Peyer's patch (tissue), 4 donors: ENCODE measurements at places on chromosomes 3 and 15. TPM values are rescaled to one million over a fixed set of nuclear protein-coding genes. Genes with fewer than 3 reads are reported as not detected.
A peak's percentile ranks its signal among the peaks of the same experiment; 100 is the strongest.

The ATP13A4 gene
- 1.1 TPM for total RNA-seq

GRCh38 chr3:195543500-195544229, 540 bp upstream of the PPP1R2 start:
- peaks cover 6% of the 10 kb centered on the region for H3K4me1 ChIP-seq
- no peaks in the 10 kb centered on the region for H3K27me3 ChIP-seq
- peak overlapping the region; percentile 81 for H3K4me3 ChIP-seq
- no peaks in the 10 kb centered on the region for H3K36me3 ChIP-seq
- H3K27ac ChIP-seq = peak overlapping the region; percentile 91

DNA sequence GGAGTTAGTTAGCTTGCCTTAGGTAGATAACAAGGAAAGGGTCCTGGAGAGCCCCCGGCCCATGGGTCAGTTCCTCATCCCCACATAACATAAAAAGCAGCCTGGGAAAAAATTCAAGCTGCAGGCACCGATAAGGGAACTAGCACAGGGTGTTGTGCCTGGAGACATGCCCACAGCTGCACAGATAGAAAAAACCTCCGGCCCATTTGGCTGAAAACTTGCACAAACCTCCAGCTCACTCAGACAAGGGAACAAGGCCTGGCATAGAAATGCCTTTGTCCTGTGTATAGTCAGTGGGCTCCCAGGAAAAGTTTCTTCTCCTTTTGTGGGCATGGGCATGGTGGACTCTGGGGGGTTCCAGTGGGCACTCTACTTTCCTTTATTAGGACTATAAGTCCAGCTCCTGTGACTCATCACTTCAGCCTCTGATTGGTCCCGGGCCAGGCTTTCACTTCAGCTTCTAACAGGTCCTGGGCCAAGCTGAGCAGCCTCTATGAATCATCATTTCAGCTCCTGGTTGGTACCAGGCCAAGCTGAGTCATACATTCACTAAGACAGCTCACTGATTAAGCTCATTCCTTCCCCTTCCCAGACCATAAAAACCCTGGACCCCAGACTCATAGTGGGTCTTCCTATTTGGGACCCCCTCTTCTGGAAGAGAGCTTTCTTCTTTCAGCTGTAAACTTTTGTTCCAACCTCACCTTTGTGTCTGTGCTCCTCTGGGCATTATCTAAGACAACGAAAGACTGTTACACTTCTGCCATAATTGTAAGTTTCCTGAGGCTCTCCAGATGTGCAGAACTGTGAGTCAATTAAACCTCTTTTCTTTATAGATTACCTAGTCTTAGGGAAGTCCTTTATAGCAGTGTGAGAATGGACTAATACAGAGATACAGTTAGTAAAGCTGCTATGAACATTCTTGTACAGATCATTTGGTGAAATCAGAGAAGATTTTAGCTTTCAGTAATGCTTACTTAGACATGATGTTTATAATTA, 348.0 kb upstream of the DPPA4 start:
- H3K4me1 ChIP-seq = no peaks in the 10 kb centered on the region
- H3K4me3 ChIP-seq = no peak overlapping the region
- peak overlapping the region; percentile 4 for H3K27ac ChIP-seq
- H3K27me3 ChIP-seq = no peaks in the 10 kb centered on the region

GRCh38 chr3:146702237-146702636, 97.1 kb upstream of the PLSCR5 start:
- H3K4me3 ChIP-seq = no peak overlapping the region
- no peaks in the 10 kb centered on the region for H3K4me1 ChIP-seq
- no peaks in the 10 kb centered on the region for H3K27me3 ChIP-seq
- H3K27ac ChIP-seq = no peak overlapping the region

- no peaks in the 10 kb centered on the region for H3K36me3 ChIP-seq
- H3K4me3 ChIP-seq = no peak overlapping the region
- DNase-seq = no peak
- no peak overlapping the region for H3K27ac ChIP-seq
- H3K27me3 ChIP-seq = no peaks in the 10 kb centered on the region
These were observed 33.3 kb upstream of the TUBGCP5 start for GRCh38 chr15:23072633-23073032.

GRCh38 chr3:189288348-189289235, 116.8 kb downstream of the TPRG1 start:
- H3K27me3 ChIP-seq = no peaks in the 10 kb centered on the region
- H3K4me3 ChIP-seq = no peak overlapping the region
- DNase-seq = no peak
- H3K4me1 ChIP-seq = no peaks in the 10 kb centered on the region

The GOLGA8K gene
- not detected for total RNA-seq

DNA sequence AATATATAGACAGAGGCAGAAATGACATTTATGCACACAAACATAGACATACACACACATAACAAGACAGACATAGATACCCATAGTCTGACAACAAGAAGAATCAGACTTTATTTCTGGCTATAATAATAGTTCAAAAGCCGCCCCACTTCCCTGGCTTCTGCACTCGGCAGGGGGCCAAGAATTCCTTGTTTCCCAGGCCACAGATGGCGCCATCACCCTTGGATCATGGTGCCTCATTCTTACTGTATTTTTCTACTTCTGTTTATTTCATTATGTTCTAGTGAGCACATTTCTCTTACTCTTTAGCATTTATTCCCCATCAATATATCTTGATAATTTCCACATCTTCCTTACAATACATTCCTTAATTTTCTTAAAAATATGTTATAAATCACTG, 387.5 kb downstream of the NLGN1 start:
- no peaks in the 10 kb centered on the region for H3K27me3 ChIP-seq
- no peak overlapping the region for H3K27ac ChIP-seq
- DNase-seq = no peak

DNA sequence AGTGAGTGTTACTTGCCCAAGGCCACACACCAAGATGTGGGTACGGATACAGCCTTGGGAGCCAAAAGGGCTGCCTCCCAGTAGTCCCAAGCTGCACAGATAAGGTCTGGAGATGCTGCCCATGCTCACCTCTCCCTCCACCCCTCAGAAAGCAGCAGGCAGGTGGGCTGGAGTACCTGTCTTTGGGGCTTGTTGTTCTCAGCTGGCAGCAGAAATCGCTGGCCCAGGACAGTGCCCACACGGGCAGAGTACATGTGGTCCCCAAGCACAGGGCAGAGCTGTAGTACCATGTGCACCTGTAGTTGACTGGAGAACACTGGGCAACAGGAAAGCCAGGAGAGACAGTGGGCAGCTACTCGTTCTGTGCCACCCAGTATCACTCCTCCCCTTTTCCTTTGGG, 5.0 kb downstream of the RPUSD3 start:
- no peak overlapping the region for H3K27ac ChIP-seq
- no peak for DNase-seq
- peaks cover 8% of the 10 kb centered on the region for H3K4me1 ChIP-seq
- H3K27me3 ChIP-seq = no peaks in the 10 kb centered on the region
- H3K4me3 ChIP-seq = no peak overlapping the region
- H3K36me3 ChIP-seq = no peaks in the 10 kb centered on the region

GRCh38 chr3:45579251-45579650, 15.3 kb upstream of the LIMD1 start:
- no peaks in the 10 kb centered on the region for H3K36me3 ChIP-seq
- no peak overlapping the region for H3K4me3 ChIP-seq
- no peaks in the 10 kb centered on the region for H3K27me3 ChIP-seq
- H3K27ac ChIP-seq = no peak overlapping the region
- H3K4me1 ChIP-seq = no peaks in the 10 kb centered on the region

The MYO5C gene
- total RNA-seq = 60.2 TPM

DNA sequence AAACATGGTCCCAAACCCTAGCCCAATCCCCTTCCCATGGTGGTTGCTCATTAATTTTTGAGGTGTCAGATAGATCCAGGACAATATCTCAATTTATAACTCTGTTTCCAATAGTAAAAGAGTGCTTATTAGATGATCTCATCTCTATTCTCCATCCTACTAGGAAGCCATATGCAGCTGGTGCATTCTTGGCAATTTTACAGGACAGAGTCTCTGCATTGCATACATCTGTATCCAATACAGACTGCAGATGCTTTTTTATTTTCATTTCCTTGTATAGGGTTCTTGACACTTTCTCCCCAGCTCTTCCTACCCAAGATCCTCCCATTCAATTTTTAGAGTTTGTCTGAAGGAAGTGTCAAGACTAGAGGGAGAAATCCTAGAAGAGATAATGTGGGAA, 194.8 kb upstream of the DPH6 start:
- no peaks in the 10 kb centered on the region for H3K4me1 ChIP-seq
- DNase-seq = no peak
- no peaks in the 10 kb centered on the region for H3K27me3 ChIP-seq
- H3K27ac ChIP-seq = no peak overlapping the region
- no peaks in the 10 kb centered on the region for H3K36me3 ChIP-seq

- H3K27me3 ChIP-seq = no peaks in the 10 kb centered on the region
- H3K4me1 ChIP-seq = peaks cover 26% of the 10 kb centered on the region
- H3K36me3 ChIP-seq = no peaks in the 10 kb centered on the region
- DNase-seq = no peak
- H3K27ac ChIP-seq = no peak overlapping the region
These were observed 274.2 kb downstream of the UACA start for GRCh38 chr15:70488941-70489848.
